ENCODE measurements at places on chromosomes 13 and 19.
A peak's percentile ranks its signal among the peaks of the same experiment; 100 is the strongest.

- peak; percentile 64 for DNase-seq
Measured at GRCh38 chr19:49997709-49998108, 27.5 kb downstream of the VRK3 start.

DNA sequence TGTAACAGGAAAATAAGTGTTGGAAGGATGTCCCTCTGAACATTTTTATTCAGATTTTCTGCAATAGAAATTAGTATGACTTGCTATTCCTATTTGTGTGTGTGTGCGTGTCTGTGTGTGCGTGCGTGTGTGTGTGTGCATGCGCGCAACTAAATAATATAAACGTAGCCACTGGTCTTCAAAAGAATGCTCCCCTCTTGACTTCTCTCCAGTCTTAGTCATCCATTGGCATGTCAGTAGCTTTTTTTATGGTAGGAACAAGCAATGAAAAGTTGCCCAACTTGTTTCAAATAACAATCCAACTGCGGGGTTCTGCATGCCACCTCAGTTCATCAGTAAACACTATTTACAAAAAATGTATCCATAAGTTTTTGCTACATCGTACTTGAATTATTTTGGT is 249.6 kb downstream of the GPC6 start:
- DNase-seq: no peak

DNA sequence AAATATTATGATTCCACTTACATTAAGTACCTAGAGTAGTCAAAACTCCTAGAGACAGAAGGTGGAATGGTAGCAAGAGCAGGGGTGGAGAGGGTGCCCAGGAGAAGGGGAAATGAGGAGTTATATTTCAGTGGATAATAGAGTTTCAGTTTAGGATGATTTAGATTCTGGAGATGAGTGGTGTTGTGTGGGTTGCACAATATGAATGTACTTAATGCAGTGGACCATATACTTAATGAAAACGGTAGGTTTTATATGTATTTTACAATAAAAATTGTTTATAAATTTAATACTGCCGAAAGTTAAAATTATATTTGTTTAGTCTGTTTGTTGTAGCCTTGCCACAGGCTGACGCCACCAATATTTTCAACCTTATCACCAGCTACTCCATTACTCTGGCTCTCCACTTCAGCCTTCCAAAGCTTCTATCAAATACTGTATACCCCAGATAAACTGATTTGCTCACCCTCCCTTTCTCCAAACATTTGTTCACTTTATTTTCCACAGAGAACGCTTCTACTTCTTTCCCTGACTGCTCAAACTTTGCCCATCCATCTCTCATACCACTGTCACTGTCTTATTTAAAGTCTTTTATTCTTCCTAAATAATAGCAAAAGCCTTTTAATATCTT is 1.4 kb upstream of the RBM26 start:
- no peak for DNase-seq

- no peak for DNase-seq
Measured at GRCh38 chr13:78024996-78025395, 106.4 kb upstream of the EDNRB start.

- DNase-seq: no peak
Measured at GRCh38 chr19:57712222-57712621, 3.2 kb upstream of the ZNF154 start.

DNA sequence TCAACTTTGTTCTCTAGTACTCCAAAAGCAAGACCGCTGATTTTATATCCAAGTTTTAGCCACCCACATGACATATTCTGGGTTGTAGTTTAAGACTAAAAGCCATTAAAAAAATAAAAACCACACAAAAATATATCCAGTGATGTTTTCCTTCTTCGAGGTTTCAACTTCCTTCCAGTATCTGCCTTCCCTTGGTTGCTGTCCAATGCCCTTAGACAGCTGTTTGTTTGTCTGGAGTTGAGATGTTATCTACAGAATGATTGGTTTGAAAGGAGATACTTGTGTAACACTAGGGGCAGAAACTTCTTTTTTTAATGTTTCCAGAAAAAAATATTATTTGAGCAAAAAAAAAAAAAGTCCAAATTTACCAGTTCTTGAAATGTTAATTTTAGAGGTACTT is 591.5 kb upstream of the PCDH9 start:
- no peak for DNase-seq

DNA sequence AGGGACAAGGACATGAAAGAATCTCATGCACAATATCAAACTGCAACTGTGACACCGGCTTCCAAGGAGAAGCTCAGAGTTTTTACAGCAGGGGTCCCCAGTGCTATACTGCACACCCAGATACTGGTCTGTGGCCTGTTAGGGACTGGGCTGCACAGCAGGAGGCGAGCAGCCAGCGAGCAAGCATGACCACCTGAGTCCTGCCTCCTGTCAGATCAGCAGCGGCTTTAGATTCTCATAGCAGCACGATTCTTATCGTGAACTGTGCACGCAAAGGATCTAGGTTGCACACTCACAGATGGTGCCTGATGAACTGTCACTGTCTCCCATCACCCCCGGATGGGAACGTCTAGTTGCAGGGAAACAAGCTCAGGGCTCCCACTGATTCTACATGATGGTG is 13.1 kb upstream of the CD22 start:
- DNase-seq: no peak

DNA sequence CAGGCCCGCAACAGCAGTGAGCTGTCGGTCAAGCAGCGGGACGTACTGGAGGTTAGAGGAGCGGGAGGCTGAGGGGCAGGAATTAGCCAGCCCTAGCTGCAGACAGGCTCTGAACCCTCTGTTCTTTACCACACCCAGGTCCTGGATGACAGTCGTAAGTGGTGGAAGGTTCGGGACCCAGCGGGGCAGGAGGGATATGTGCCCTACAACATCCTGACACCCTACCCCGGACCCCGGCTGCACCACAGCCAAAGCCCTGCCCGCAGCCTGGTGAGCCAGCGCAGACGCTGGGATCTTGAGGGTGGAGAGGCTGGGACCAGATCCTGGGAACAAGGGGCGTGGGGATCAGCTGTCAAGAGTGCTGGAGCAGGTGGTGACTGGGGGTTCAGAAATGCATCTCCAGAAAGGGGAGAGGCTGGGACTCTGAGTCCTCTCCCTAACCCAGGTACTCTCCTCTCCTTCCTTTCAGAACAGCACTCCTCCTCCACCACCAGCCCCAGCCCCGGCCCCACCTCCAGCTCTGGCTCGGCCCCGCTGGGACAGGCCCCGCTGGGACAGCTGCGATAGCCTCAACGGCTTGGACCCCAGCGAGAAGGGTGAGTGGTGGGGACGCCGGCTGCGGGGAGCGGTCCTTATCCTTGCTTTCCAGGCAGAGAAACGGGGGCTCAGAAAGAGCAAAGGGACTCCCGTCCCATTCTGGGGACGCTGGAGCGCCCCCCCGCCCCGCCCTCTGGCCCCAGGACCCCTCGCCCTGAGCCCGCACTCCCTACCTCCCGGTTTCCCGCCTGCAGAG is 10.4 kb downstream of the EPS8L1 start:
- DNase-seq: peak; percentile 47

GRCh38 chr19:850221-850978 is 1.7 kb upstream of the ELANE start:
- DNase-seq: no peak

GRCh38 chr13:84985860-84986259 is 813.4 kb downstream of the SLITRK6 start:
- no peak for DNase-seq

GRCh38 chr19:1853295-1854038 is 5.2 kb upstream of the REXO1 start:
- peak; percentile 92 for DNase-seq

DNA sequence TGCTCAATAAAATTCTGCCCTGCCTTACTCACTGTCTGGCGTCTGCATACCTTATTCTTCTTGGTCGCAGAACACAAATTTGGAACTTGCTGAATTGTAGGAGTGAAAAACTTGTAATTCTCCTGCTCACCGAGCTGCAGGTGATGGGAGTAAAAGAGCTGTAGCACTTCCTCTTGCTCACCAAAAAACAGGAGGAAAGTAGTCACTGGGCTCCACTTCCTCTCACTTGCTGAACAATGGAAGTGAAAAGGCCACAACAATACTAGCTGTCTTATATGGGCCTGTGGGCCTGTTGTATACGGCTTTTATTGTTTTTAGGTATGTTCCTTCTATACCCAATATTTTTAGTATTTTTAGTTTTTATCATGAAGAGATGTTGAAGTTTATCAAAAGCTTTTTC is 978.7 kb downstream of the SLITRK5 start:
- DNase-seq: no peak

DNA sequence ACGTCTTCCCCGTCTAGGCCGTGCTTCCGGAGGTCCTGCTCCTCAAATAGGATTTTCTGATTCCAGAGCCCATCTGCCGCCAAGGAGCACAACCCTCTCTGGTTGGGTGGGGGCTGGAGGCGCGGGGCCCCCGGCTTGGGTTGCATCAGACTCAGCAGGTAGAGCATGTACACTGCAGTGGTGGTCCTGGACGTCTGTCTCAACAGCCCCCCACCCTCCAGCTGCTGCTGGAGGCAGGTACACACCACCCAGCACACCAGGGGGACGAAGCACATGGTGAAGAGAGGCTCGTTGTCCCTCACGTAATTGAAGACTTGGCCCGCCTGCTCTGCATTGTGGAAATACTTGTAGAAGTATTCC is 13.9 kb downstream of the NLRP12 start:
- DNase-seq: no peak

Measured in GM13977 (cell line).